ENCODE measurements at places on chromosomes 4 and X.

GRCh38 chr4:64784125-64784524 lies 374.9 kb upstream of the TECRL start:
- peak; percentile 19 for DNase-seq

DNA sequence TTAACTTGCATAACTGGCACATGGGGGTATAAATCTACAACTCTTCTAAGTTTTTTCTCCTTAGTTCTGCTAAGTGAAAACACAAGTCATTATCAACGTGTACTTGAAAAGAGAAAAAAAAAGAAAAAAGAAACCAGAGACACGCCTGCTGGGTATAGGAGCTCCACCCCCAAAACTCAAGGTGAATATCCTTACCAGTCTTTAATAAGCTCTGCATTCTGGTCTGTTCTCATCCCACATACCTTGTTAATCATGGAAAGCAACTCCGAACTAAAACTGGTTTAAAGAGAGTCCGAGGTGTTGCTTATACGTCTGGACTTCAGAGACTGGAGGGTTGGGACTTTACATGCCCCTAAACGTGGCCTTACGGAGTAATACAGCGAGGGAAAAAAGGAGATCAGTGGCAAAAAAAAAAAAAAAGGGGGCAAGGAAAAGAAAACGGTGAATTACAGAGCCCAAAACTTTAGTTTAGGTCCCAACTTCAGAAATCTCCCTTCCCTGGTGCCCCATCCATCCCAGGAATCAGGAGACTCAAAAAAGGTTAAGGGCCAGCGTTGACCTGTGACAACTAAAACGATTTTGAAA lies 1.0 kb downstream of the PGRMC2 start:
- peak; percentile 62 for DNase-seq

- DNase-seq: no peak
These were observed 68.8 kb upstream of the BCOR start for GRCh38 chrX:40166582-40166981.

- no peak for DNase-seq
These were observed 327.5 kb upstream of the FRG1 start for GRCh38 chr4:189613207-189613606.

- DNase-seq: no peak
These were observed 3.3 kb upstream of the CXCR3 start for GRCh38 chrX:71621603-71622002.

DNA sequence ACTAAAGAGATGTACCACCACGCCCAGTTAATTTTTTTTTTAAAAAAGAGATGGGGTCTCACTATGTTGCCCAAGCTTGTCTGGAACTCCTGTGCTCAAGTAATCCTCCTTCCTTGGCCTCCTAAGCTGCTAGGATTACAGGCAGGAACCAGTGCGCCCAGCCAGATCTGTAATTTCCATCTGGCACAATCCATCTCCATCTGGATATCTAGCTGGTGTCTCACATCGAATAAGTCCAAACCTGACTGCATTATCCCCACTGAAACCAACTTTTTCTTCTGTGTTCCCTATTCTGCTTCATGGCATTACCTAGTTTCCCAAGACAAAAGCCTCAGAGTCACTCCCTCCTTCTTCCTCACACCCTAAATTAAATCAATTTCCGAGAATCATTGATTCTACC lies 125.8 kb upstream of the TEX13C start:
- DNase-seq: no peak

DNA sequence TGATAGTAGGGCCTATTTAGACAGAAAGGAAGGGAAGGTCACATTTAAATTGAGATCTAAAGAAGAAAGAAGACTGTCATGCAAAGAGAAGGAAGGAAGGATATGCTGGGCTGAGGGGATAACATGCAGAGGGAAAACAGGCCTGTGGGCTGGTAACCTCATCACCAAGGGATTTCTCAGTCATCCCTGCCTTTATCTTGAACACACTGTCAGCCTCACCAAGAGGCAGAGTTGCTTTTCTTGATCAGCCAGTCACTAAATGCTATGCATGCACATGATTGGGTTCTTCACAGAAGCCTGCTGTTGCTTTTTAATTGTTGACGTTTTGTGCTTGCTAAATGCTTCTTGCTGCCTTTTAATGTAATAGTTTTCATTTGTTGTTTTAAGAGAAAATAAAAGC lies 113.0 kb downstream of the ARHGAP24 start:
- no peak for DNase-seq

DNA sequence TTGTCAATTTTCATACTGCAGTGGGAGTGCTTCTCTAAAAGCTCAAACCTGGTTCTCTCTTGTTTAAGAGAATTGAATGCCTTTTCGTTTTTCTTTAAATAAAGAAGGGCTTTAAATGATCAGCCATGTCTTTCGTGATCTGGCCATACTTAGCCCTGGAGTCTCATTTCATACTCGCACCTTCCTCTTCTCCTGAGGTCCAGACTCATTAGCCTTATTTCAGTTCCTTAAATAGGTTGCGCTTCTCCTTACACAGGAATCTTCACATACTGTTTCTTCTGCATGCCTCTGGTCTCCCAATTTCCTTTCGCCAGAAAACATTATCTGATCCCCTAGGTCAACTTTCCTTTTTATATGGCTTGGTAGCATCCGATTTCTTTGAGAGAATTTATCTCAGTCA lies 565.6 kb upstream of the TENM3 start:
- DNase-seq: no peak

GRCh38 chrX:24371391-24371972 lies 11.0 kb downstream of the SUPT20HL1 start:
- DNase-seq: peak; percentile 64

GRCh38 chrX:120739300-120739699 lies 109.4 kb upstream of the C1GALT1C1 start:
- no peak for DNase-seq

DNA sequence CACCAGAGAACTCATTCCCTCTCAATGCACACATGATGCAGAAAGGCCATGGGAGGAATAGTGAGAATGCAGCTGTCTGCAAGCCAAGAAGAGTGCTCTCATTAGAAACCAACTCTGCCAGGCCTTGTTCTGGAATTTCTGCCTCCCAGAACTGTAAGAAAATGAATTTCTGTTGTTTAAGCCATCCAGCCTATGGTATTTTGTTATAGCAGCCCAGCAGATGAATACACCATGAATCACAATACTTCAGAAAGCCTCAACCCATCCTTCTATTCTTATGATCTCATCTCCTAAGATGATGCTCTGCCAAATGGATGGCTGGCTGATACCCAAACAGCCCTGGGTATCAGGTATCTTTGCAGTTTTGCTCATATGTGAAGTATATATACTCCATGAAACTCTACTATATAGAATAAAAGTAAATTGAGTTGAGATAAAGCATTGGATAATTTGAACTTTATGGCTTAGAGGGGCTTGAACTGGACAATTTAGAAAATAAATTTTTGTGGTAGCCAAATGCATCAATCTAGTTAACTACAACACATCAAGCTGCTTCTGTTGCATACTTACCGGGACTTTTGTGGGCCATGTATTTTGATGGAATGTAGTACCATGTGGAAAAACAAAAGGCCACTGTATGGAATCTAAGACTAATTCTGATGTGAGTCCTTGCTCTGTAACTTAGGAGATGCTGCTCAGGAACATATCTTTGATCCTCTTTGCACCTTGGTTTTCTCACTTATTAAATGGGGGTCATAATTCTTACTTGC lies 245.9 kb downstream of the HS3ST1 start:
- DNase-seq: no peak

- peak; percentile 45 for DNase-seq
These were observed 32.2 kb downstream of the IL21 start for GRCh38 chr4:122588453-122589238.

- DNase-seq: peak; percentile 33
These were observed 73.3 kb downstream of the TASL start for GRCh38 chrX:30504309-30504708.

- no peak for DNase-seq
These were observed 69.5 kb downstream of the RRAGB start for GRCh38 chrX:55787063-55787462.
